CD4-positive, alpha-beta T cell (primary cell): ENCODE measurements at places on chromosomes 2 and 18. TPM values are rescaled to one million over a fixed set of nuclear protein-coding genes. Genes with fewer than 3 reads are reported as not detected.

SIX3 gene
- not detected for total RNA-seq

DNA sequence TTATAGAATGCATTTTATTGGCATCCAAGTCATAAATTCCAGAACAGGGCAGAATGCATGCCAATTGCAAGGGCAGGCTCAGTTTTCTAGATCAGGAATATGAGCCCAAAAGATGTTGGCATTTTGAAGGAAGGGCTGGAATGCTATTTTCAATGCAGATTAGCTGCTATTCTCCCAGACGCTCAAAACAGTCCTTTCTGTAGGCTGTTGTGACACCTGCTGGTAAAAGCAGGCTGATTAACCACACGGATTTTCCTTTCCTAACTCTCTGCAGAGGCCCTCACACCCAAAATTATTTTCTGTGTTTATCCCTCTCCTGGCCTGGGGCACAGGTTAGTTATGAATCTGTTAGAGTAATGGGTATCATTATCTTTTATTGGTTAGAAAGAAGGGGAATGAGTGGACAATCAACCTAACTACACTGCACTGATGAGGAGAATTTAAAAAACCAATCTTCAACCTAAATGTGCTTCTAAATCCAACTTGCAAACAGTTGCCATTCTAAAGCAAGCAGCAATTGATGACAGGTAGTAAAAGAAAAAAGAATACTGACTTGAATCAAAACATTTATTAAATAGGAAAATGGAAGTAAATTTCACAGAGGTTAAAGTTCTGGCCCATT, 94.0 kb downstream of the PLA2R1 start:
- DNase-seq, result peak; percentile 13

PROM2 gene
- 0.73 TPM for total RNA-seq

DNA sequence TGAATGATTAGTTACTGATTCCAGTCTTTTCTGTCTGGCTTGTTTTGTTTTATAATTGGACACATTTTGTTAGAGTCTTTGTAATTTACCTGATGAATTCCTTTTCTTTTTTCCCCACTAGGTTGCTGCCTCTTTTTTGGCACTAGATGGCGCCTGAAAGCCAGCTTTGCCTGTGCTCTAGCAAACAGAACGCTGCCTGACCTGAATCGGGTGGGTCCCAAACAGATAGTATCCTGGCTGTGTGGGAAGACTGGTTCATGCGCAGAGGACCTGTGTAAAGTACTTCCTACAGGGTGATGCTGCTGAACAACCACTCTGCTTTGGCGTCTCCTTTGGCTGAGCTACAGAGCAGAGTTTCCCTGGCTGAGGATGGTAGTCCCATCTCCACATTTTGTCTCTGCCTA, 288.2 kb downstream of the IKZF2 start:
- DNase-seq, result no peak

- DNase-seq, result no peak
These were observed 80.9 kb downstream of the PTRHD1 start for GRCh38 chr2:24712296-24712695.
